ENCODE measurements at places on chromosomes 7 and 10. TPM values are rescaled to one million over a fixed set of nuclear protein-coding genes. Genes with fewer than 3 reads are reported as not detected.

DNA sequence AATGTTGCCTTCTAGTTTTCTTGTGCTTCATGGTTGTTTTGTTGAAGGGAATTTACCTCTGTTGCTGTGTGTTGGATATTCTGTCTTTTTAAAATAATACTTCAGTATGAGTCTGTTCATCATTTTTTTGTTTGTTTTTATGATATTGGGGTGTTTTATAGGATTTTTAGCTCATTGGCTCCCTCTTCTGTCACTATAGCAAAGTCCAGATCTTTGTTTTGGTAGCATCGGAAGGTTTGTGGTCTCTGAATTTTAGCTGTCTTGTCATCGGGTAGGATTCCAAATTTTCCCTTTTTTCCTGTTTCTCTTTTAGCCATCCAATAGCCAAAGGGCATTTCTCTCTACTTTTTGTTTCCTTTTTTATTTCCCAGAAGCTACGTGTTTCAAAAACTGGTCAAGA is 91.4 kb downstream of the EXOC4 start:
- DNase-seq = no peak

- DNase-seq = no peak
These were observed 75.9 kb downstream of the NRBF2 start for GRCh38 chr10:63208986-63209385.

DNA sequence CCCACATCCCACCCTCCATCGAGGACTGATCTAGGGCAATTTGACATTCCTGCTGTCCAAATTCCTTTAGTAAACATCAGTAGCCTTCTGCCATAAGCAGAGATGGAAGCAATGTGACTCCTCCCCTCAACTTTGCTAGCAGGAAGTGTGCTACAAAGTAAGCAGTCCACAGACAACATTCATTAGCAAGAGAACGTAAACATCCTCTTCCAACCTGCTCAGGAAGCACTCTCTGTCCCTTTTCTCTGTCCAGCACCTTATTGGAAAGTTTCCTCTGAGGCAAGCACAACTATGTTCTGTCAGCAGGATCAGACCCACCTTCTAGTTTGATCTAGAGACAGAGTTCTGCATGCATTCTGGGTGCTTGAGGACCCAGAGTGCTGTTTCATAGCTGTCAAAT is 48.1 kb upstream of the LRGUK start:
- DNase-seq = no peak

SEMA3A gene
- total RNA-seq = 12.0 TPM

GRCh38 chr7:91235211-91235832 is 28.9 kb upstream of the FZD1 start:
- DNase-seq = peak; percentile 78

- DNase-seq = no peak
These were observed 233.9 kb downstream of the GRM8 start for GRCh38 chr7:127018889-127019288.

MNX1 gene
- 0.93 TPM for total RNA-seq

CRYGN gene
- not detected for total RNA-seq

- DNase-seq = no peak
These were observed 65.8 kb downstream of the APBB1IP start for GRCh38 chr10:26503911-26504310.

CLCN1 gene
- not detected for total RNA-seq

DNA sequence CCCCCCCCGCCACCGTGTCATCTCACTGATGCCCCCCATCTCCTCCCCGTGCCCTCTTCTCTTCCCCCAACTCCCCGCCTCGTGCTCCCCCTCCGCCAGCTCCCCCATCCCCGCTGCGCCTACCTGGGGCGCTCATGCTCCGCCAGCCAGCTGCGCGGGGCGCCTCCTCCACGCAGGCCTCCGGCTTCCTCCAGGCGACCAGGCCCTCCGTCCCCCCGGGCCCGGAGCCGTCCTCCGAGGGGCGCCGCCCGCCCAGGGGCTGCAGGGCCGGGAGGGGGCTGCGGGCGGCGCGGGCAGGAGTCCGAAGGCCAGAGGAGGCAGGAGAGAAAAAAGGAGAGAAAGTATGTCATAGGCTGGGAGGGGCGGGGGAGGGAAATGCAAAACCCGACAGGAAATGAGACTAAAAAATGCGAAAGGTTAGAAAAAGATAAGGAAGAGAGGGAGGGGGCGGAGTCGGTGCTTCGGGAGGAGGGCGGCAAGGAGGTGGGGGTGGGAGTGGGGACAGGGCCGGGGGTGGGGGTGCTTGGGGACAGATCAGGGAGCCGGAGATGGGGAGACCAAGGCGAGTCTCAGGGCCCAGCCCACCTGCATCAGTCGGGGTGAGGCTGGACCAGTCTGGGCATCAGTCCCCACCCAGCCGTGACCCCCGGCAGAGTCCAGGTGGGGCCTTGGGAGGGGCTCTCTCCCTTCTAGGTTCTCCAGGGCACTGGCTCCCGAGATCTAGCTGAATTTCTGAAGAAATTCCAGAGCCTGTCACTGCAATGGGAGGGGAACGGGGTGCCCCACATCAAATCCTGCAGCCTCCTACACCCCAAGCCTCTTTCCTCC is at the start of gene CARD11:
TSS of gene CARD11 (minus strand) at position 324 of the 828 bp plus-strand sequence. CDS start 85,361 bp downstream, outside the sequence.
- DNase-seq = no peak

KNDC1 gene
- total RNA-seq = 14.3 TPM

AEBP1 gene
- total RNA-seq = 272 TPM

- DNase-seq = no peak
These were observed 29.0 kb downstream of the AGAP3 start for GRCh38 chr7:151115121-151115835.

- no peak for DNase-seq
These were observed 120.8 kb upstream of the GAD2 start for GRCh38 chr10:26095781-26096180.

DNA sequence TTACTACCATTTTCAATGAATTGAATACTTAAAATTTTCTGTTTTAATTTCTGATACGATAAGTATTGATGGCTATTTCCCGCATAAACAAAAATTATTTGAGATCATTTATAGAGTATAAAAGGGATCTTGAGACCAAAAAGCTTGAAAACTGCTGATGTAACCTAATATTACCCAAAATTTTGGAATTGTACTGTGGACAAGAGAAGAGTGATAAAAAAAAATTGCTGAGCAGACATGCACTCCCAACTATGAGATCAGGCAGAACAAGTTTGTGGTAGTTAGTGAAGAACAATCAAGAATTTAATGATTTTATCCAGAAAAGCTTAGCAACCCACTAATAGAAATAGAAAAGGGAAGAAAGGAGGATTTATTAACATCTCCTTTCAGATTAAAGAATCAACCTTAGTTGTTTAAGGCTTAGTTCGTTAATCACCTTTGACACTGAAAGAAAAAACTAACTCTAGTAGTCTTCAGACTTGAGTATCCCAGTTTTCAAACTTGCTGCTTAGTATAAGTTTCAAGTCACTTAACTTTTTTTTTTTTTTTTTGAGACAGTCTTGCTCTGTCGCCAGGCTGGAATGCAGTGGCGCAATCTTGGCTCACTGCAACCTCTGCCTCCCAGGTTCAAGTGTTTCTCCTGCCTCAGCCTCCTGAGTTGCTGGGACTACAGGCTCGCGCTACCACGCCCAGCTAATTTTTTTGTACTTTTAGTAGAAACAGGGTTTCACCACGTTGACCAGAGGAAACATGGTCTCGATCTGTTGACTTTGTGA is 50.6 kb upstream of the ZC3HAV1 start:
- peak; percentile 75 for DNase-seq

GRCh38 chr7:70063927-70064326 is 465.7 kb downstream of the AUTS2 start:
- no peak for DNase-seq

DNA sequence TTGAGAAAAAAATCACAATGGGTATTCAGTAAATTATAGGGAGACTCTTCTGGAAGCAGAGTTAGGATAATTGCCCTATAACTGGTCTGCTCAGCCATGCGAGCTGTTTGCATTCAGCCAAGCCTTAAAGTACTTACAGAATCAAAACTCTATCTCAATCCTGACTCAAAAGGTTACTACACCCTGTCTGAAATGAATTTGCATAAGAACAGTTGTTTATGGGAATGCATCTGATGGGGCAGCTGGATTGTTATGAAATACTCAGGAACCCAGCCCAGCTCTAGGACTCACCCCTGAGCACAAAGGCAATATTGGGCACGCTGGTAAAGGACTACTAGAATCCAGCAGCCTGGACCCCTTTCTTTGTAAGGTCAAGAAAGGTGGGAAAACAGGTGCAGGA is 38.8 kb downstream of the AKR1B15 start:
- DNase-seq = no peak

DNA sequence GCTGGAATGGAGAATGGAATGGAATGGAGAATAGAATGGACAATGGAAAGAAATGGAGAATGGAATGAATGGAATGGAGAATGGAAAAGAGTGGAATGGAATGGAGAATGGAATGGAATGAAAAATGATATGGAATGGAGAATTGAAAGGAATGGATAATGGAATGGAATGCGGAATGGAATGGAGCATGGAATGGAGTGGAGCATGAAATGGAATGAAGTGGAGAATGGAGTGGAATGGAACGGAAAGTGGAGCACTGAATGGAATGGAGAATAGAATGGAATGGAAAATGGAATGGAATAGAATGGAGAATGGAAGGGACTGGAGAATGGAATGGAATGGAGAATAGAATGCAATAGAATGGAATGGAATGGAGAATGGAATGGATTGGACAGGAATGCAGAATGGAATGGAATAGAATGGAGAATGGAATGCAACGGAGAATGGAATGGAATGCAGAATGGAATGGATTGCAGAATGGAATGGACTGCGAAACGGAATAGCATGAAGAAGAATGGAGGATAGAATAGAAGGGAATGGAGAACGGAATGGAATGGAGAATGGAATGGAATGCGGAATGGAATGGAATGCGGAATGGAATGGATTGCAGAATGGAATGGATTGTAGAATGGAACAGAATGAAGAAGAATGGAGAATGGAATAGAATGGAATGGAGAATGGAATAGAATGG is 89.4 kb downstream of the NSUN6 start:
- no peak for DNase-seq

DNA sequence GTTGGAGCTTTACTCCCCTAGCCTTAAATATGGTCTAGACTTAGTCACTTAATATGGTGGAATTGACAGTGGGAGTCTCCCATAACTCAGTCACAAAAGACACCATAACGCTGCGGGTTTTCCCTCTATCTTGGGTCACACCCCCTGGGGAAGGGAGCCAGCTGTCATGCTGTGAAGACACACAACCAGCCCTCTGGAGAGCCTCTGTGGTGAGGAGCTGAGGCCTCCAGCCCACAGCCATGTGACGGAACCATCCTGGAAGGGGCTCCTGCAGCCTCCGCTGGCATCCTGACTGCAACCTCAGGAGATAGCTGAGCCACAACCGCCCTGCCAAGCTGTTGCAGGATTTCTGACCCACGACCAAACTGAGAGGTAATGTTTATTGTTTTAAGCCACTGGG is 37.9 kb downstream of the PAXIP1 start:
- DNase-seq = no peak

Data from upper lobe of right lung (tissue), 1 donor.